ENCODE measurements at places on chromosomes 4 and X. TPM values are rescaled to one million over a fixed set of nuclear protein-coding genes. Genes with fewer than 3 reads are reported as not detected.

Gene GABRG1
- not detected for total RNA-seq

Gene MAMLD1
- 2.7 TPM for total RNA-seq

Gene SPIN2A
- total RNA-seq: 0.64 TPM

Gene CEP135
- 15.9 TPM for total RNA-seq

Gene NCBP2L
- total RNA-seq: not detected

Gene PLAC8
- 169 TPM for total RNA-seq

Gene ALB
- total RNA-seq: not detected

Gene SLC16A2
- total RNA-seq: 0.60 TPM

Gene LDB2
- total RNA-seq: not detected

- no peak for DNase-seq
Observed at GRCh38 chr4:158809611-158810486, 41.0 kb downstream of the FNIP2 start.

- no peak for DNase-seq
Observed at GRCh38 chrX:153445856-153446635, at the start of gene TREX2. Gene TREX2, minus strand, starts transcription at chrX:153446056. Its CDS starts 626 bp downstream, at chrX:153445430.

- no peak for DNase-seq
Observed at GRCh38 chr4:177740563-177740962, 298.3 kb upstream of the AGA start.

GRCh38 chr4:41600243-41600912 lies 62.4 kb downstream of the LIMCH1 start:
- DNase-seq: no peak

GRCh38 chr4:140012688-140013486 lies 141.1 kb downstream of the MAML3 start:
- peak; percentile 33 for DNase-seq

DNA sequence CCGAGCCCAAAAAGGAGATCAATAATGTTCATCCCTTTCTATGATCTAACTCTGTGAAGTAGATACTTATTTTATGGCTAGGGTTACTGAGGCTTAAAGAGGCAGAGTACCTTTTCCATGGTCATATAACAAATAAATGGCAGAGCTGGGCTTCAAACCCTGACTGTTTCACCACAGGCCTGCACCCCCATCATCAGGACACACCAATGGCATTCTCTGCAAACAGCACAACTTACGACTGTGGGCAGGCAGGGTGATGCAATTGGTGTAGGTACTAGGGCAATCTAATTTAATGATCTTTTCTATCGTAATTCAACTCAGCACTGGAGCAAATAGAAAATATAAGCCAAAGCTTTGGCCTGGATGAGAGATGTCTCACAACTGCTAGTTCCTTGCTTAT lies 118.8 kb upstream of the CBR4 start:
- DNase-seq: no peak

DNA sequence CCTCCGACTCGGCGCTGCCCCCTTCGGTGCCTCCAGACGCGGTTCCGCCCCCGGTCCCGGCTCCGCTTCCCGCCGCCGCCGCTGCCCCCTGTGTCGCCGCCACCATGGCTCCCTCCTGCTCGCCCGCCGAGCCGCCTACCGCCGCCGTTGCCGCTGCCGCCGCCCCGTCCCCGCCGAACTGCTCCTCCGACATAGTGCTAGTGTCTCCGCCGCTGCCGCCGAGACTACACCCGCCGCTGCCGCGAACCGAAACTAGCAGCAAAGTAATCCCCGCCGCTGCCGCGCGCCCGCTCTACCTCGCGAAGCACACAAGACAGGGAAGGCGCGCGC lies 340 bp downstream of the HNRNPD start:
- no peak for DNase-seq

GRCh38 chrX:143081231-143081630 lies 55.5 kb downstream of the SPANXN4 start:
- no peak for DNase-seq

GRCh38 chr4:113781439-113782040 lies 20.0 kb upstream of the CAMK2D start:
- no peak for DNase-seq

- DNase-seq: no peak
Observed at GRCh38 chr4:177108708-177109107, 201.0 kb upstream of the NEIL3 start.

- no peak for DNase-seq
Observed at GRCh38 chr4:84995386-84995785, 28.9 kb upstream of the WDFY3 start.
